ENCODE measurements at places on chromosomes 5 and 9.

DNA sequence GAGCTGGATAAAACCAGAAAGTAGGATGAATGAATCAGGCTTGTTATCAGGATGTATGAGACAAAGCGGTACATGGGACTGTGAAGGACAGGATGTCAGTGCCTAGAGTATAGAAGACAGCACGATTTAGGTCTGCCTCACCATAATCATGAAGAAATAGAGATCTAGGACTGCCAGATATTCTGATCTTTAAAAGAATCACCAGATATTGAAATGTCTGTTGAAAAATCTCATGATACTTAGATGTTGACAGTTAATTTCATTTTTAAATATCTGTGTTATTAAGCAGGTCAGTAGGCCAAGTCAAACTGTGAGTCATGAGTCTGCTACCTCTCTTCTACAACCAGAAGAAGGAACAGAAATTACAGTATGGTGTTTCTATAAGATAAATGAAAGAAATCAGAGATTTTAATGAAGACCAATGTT lies 65.0 kb downstream of the ST8SIA4 start:
- DNase-seq, result no peak

DNA sequence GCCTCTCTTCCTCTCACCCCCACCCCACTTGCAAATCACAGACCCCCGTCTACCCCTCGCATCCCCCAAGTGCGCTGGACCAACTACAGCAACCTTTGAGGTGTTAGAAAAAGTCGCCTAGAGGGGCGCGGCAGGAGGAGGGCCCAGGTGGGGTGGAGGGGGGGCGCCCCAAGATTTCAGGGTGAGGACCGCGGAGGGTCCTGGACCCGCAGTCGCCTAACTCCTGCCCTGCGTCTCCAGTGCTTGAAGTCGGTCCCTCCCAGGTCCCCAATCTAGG lies 379 bp upstream of the EGFLAM start:
- no peak for DNase-seq

- DNase-seq, result no peak
Measured at GRCh38 chr9:73152953-73153352, 1.3 kb downstream of the ANXA1 start.

- no peak for DNase-seq
Measured at GRCh38 chr5:67050125-67050524, 146.5 kb downstream of the CD180 start.

- DNase-seq, result no peak
Measured at GRCh38 chr5:171764265-171764664, 21.4 kb upstream of the SMIM23 start.

- DNase-seq, result no peak
Measured at GRCh38 chr5:36928947-36929346, 52.4 kb downstream of the NIPBL start.

GRCh38 chr9:83291196-83291595 lies 228.3 kb upstream of the RASEF start:
- DNase-seq, result no peak

- no peak for DNase-seq
Measured at GRCh38 chr9:16386827-16387077, 483.7 kb downstream of the BNC2 start.

- DNase-seq, result no peak
Measured at GRCh38 chr9:134451700-134452458, 125.6 kb downstream of the RXRA start.

DNA sequence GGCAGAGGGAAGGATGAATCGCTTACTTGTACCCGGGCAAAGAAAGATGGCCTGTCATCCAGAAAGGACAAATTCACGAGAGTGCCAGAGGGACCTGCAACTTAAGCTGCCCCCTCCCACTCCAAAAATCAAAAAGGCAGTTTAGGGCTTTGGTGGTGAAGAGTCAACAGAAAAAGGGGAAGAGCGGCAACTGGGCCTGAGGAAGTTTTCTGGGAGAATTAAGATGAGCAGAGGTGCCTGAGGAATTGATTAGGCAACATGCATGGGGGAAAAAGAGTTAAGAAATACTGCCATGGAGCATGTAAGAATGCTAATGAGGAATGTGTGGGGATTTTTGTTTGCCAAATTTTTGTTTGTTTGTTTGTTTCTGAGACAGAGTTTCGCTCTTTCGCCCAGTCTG lies 1.8 kb upstream of the ACTL7B start:
- no peak for DNase-seq

GRCh38 chr5:78726571-78726970 lies 78.0 kb upstream of the LHFPL2 start:
- DNase-seq, result no peak

- DNase-seq, result no peak
Measured at GRCh38 chr5:88558366-88558765, 289.7 kb upstream of the TMEM161B start.

- DNase-seq, result no peak
Measured at GRCh38 chr5:32754284-32754683, 43.2 kb downstream of the NPR3 start.

- DNase-seq, result no peak
Measured at GRCh38 chr9:105290418-105290817, 46.0 kb downstream of the SLC44A1 start.

- no peak for DNase-seq
Measured at GRCh38 chr5:68734781-68735180, 359.0 kb upstream of the SLC30A5 start.

DNA sequence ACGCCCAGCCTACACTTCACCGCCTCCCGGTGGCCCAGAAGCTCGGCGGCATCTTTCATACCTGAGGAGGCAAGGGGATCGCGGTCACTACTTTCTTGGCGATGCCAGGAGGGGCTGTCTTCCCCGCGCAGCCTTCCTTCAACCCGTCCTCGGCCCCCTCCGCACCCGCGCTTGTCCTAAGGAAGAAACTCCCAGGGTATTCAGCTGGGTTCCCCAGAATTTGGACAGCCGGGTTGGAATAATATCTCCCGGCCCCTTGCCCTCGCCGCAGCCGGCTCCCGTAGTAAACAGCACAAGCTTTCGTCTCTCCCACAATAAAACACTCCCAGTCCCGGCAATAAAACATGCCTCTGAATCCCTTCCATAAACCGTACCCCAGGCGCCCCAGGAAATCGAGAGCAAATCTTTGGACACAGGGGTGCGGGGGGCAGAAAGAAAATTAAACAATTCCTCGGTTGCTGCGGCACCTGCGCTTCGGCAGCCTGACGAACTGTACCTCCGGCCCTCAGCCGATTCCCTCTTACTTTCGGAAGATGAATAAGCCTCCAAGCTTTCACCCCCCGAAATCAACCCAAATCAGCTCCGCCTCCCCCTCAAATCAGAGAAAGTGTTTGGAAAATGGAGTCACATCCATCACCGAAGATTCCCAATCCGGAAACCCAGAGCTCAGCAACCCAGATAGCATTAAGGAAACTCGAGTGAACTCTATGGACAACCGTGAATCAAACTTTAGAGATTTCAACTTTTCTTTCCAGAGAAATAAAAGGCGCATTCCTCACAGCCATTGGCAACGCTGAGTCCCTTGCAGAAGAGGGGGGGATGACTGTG lies 1.1 kb downstream of the OTP start:
- no peak for DNase-seq

GRCh38 chr5:174172566-174172965 lies 127.1 kb downstream of the NSG2 start:
- no peak for DNase-seq

GRCh38 chr5:178238711-178239592 lies 6.3 kb upstream of the PHYKPL start:
- DNase-seq, result no peak

GRCh38 chr9:120396418-120396817 lies 183.5 kb downstream of the CDK5RAP2 start:
- DNase-seq, result no peak

- no peak for DNase-seq
Measured at GRCh38 chr5:166523206-166523605, 1768.2 kb upstream of the WWC1 start.

DNA sequence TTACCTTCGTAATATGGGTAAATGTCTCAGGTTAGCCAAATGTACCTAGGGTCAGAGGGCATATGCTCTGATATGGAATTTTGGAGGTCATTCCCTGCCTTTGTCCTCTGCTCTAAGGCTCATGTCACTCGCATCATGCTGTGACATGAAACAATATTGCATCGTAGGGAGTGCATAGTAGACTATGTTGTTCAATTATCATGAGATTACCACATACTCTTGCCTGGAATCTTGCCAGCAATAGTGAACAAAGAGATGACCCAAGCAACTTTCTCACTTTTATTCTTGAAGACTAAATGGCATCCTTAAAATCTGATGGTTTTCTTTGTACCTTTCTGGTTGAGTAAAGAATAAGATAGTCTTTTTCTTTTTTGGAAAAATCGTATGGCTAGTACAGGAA lies 27.6 kb downstream of the ZNF462 start:
- DNase-seq, result no peak

GRCh38 chr5:176473335-176474006 lies 25.3 kb downstream of the FAF2 start:
- no peak for DNase-seq

DNA sequence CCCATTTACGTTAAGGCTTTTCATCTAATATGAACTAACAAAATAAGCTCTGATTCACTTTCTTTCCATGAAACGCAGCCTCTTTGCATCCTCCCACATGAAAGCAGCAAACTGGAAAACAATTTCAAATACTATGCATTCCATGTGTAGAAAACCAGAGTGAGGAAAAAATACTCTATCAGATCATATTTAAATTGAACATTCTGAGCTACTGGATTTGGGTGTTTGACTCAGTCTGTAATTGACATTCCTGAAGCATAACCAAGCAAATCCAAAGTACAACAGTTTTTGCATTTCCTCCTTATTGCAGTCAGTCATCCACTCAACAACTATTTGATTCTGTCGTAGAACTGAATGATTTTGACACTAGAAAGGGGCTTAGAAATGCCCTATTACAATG lies 399.1 kb upstream of the NMUR2 start:
- DNase-seq, result no peak

DNA sequence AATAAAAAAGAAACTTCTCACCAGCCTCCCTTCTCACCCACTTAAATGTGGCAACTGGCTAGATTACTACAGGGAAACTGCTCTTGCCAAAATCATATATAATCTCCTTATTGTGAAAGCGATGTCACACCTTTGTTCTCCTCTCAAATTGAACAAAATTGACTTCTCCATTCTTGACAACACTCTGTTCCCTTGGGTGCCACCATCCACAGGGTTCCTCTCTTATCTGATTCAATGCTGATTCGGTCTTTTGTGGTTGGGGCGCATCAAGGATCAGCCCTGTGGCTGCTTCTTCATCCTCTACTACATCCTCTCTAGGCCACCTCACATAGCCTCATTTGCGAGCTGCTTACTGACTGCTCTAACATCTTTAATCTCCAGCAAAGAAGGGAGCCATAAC lies 86.1 kb downstream of the EDIL3 start:
- DNase-seq, result no peak

DNA sequence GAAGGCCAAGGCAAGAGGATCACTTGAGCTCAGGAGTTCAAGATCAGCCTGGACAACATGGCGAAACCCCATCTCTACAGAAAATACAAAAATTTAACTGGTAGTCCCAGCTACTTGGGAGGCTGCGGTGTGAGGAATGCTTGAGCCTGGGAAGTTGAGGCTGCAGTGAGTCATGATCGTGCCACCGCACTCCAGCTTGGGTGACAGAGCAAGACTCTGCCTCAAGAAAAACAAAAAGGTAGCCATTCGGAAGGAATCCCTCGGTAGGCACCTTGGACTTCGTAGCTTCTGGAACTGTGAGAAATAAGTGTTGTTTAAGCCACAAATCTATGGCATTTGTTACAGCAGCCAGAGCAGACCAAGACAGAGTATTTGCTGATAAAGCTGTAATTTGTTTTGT lies 174.2 kb downstream of the DCP2 start:
- DNase-seq, result no peak

DNA sequence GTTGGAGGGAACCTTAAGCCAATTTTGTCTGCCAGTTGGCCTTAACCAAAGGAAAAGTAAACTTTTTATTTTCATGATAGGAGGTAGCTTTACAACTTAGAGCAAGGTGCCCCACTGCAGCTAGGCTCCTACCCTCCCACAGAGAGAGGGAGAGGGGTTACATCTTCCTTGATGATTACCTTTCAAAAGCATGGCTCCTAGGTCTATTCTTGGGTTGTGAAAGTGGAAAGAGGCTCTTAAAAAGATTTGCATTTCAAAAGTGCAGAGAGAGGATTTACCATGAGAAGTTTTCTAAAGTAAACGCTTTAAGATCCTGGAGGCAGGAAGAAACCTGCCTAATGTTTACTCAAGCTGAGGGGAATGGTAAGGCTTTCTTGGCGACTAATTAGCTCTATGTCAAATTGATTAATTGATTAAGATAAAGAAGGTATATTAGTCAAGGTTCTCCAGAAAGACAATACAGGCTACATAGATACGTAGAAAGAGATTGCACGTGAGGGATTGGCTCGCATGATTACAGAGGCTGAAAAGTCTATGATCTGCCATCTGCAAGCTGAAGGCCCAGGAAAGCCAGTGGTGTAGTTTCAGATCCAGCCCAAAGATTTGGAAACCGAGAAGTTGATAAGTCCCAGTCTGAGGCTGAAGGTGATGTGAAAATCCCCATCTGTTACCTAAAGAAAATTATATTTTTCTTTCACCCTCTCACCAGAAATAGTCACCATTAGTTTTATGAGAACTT lies 333.8 kb upstream of the CTNND2 start:
- DNase-seq, result no peak

- DNase-seq, result no peak
Measured at GRCh38 chr9:1726993-1727759, 288.0 kb upstream of the SMARCA2 start.

- DNase-seq, result no peak
Measured at GRCh38 chr9:136508729-136509500, 26.1 kb upstream of the SEC16A start.

GRCh38 chr9:136019681-136020060 lies 58.5 kb upstream of the UBAC1 start:
- DNase-seq, result no peak

- no peak for DNase-seq
Measured at GRCh38 chr5:40093550-40093949, 586.2 kb upstream of the PTGER4 start.

DNA sequence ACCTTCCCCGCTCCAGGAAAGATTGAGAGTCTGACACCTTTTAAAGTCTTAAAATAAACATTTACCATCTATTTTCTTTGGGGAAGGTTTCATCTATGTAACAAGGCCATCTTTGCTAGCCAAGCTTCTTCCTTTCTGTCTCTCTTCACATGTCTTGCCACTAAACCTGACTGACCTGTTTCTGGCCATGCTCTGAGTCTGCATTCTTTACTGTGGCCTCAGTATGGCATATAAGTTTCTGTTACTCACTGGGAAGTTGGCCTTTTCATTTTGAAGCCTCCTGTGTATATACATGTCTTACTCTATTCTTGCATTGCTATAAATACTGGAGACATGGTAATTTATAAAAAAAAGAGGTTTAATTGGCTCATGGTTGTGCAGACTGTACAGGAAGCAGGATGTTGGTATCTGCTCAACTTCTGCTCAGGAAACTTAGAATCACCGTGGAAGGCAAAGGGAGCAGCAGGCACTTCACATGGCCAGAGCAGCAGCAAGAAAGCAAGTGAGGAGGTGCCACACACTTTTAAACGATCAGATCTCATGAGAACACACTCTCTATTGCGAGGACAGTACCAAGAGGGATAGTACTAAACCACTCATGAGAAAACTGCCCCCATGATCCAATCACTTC lies 48.1 kb downstream of the KCNV2 start:
- no peak for DNase-seq

Data from glutamatergic neuron (in vitro differentiated cells).